Posterior cingulate gyrus (tissue), 11 donors: ENCODE measurements at places on chromosomes 2 and 18.

DNA sequence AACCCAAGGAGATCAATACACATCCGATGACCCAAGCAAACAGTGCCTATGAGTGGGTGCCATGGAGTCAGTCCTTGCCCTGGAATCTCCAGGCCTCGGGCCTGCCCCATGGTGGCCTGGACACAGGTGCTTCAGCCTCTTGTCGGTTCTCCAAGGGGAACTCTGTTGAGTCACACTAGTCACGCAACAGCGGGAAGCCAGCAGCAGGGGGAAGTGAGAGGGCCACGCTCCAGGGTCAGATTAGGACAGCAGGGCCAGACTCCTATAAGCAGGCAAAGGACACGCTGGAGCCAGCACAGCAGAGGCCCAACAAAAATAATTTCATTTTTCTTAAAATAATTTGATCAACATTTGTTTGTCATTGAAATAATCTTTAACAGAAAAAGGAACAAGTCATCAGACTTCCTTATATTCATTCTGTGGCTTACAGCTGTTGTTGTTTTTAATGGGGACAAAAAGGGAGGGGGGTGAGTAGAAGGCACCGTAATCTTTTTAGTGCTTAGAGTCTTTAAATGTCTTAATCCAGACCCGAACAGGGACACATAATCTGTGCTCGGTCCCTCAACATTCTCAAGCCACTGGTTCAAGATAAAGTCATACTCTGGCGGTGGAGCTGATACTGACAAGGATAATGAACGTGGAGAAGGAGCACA lies 16.4 kb upstream of the ARMC9 start:
- DNase-seq, result peak; percentile 25

DNA sequence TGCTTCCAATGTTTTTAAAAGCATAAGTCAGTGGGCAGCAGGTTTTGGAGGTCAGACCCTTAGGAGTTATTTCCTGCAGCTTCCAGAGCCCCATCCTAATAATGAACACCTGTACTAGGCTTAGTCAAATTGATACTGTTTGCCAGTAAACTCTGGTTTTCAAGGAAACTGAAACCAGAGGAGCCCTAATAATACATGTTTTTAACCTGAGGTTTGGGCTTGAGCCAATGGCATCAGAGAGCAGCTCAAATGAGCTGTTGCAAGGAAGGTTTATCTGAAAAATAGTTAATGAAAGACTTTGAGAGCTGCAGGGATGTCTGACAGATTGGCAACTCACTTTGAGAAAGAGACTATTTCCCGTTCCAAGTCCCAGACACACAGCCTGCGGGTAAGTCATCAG lies 54.6 kb downstream of the DCC start:
- no peak for DNase-seq

GRCh38 chr2:179562330-179562885 lies 297.8 kb upstream of the SESTD1 start:
- DNase-seq, result no peak

DNA sequence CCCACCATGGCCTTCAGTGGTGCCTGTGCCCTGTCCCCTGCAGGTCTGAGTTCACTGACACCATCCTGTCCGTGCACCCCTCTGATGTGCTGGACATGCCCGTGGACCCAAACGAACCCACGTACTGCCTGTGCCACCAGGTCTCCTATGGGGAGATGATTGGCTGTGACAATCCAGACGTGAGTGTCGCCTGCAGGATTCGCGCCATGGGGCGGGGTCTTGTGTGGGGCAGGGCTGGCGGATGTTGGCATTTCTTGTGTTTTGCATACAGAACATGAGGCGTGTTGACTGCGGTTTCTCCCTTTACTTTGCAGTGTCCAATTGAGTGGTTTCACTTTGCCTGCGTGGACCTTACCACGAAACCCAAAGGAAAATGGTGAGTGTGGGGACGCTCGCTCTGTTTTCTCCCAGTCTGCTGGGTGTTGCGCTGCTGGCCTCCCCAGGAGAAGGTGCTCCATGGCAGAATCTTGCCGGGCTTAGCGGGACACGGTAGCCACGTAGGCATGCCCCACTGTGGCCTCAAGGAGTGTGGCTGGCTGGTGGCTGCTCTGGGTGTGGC lies 11.5 kb upstream of the D2HGDH start:
- no peak for DNase-seq

DNA sequence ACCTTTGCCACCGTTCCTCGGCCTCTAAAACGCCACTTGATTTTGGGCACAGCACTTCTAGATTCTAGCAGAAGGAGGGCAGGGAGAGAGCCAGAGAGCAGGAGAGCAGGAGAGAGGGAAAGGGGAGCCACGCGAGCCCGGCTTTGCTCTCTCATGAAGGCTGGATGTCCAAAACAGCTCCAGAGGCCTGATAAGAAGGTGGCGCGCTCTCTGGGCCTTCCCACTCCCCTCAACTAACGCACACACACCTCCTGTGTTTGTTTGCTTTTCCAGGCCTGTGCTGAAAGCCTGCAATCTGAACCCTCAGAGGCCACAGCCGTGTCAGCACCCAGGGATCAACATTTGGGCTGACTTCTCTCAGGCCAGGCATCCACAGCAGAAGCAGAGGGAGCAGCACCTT lies 184.8 kb upstream of the SOX11 start:
- DNase-seq, result no peak

GRCh38 chr2:11802782-11803191 lies 56.4 kb downstream of the LPIN1 start:
- DNase-seq, result peak; percentile 54

GRCh38 chr2:65675350-65675749 lies 243.0 kb upstream of the SPRED2 start:
- DNase-seq, result no peak

DNA sequence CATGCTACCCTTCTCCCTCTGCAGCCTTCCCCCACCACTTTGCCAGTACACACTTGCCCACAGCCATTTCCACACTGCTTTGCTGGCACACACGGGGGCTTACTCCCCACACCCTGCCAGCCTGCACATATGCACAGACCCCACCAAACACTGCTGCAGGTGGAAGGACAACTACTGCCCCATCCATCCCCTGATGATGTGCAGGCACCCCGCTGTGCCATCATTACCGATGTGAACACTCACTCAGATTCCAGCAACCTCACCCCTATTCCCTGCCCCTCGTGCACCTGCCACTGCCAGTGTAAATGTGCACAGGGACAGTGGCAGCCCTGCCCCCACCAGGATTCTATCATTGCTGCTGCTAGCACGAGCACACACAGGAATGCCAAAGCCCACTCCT lies 1400.8 kb upstream of the DDX18 start:
- no peak for DNase-seq

GRCh38 chr2:54077088-54077900 lies 38.1 kb upstream of the ACYP2 start:
- DNase-seq, result no peak
